Mesothelial cell of epicardium (in vitro differentiated cells): ENCODE measurements at places on chromosomes 5 and 9. TPM values are rescaled to one million over a fixed set of nuclear protein-coding genes. Genes with fewer than 3 reads are reported as not detected.

GRCh38 chr5:121053055-121053985, 589.2 kb downstream of the PRR16 start:
- DNase-seq, result no peak

DNA sequence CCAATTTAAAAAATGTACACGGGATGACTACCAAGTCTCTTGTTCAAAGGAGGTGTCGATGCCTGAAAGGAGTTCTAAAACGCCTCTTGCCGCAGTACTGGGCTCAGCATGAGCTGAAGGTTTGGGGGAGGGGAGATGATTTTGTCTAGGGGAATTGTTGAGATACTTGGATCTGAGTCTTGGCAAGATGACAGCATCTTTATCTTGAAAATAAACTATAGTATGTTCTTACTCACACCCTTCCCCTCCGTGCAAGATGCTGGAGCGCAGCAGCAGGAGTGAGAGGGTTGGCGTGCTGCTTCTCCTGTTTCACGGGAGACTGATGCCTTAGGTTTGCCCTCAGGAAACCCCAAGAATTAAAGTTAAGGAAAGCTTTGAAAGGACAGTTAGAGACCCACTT, 47.3 kb downstream of the FAM78A start:
- DNase-seq, result no peak

Gene LURAP1L
- 31.2 to 33.9 TPM (median 32.7 TPM) in 3 replicates for total RNA-seq

DNA sequence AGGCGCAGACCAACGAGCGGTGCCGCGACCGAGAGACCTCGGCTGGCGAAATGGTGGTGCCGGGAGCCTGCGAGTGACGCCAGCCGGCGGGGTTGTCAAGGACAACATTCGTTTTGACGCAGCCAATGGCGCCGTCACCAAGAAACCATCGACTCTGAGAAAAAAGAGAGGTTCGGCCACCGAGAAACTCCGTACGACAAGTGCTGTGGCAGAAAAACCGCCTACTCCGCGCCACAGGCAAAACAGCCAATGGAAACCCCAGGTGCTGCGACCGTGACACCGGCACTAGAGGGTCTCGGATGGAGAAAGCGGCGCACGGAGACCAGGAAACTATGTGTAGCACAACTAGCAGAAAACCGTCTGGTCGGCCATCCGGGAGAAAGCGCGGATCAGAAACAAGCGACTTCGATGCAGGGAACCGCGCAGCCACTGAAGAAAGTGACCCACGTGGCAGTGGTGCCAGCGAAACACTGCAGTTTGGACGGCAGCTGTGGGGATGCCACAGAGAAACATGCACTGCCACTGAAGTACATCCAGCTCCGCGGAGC, 88.8 kb downstream of the ANXA2R start:
- no peak for DNase-seq

GRCh38 chr5:26343801-26344325, 694.5 kb downstream of the CDH9 start:
- DNase-seq, result no peak

GRCh38 chr5:172113036-172113435, 75.0 kb downstream of the STK10 start:
- no peak for DNase-seq

DNA sequence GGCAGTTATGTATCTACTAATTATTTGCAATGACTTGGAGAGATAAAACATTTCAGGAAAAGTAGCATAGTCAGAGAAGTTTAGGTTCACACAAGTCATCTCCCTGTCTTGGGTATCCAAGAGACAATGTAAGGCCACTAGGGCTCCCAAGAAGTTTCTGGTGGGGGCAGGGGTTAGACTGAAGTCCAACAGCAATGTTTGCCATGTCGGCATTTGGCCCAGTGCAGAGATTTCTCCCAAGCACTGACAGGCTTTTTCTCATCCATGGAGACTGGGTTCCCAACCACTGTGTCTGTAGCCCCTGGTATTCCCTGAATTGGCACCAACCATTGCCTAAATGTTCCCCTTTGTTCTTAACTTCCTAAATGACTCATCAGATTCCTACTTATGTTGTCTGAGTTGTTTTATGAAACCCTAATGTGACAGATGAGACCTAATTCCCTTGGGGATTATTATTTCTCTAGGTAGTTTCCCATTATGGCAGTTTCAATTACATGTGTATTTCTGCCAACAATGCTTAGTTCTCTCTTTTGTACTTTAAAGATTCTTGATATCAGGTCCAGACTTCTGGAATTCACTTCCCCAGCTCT, 103.6 kb upstream of the EGFLAM start:
- no peak for DNase-seq

Gene DRD1
- 0.34 to 0.54 TPM (median 0.40 TPM) in 3 replicates for total RNA-seq

Gene ROR2
- 36.7 to 41.0 TPM (median 39.7 TPM) in 3 replicates for total RNA-seq

GRCh38 chr9:134629586-134630392, 11.8 kb upstream of the COL5A1 start:
- no peak for DNase-seq

DNA sequence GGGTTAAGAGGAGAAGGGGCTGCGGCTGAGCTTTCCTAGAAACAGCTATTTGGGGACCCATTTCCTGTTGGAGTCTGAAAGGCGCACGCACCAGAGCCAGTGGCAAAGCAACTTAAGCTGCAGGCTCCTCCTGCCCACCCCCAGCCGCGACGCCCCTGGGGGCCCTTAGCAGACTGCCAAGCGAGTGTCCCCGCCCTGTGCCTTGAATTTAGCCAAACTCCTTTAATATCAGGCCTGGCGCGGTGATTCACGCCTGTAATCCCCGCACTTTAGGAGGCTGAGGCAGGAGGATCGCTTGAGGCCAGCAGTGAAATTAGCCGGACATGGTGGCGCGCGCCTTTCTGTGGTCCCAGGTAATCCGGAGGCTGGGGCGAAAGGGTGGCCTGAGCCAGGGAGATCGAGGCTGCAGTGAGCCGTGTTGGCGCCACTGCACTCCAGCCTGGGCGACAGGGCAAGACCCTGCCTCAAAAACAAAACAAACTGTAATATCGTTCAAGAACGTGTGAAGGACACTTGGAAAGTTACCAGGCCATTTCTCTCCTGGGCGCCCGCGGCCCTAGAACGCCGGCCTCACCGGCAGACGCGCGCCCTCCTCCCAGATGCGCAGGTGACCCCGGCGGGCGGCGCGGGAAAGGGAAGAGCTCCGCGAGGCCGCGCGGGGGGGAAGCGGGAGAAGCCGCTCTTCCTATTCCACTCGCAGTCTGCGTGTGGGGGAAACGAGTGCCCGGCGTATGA, 1.0 kb upstream of the F2R start:
- DNase-seq, result no peak

DNA sequence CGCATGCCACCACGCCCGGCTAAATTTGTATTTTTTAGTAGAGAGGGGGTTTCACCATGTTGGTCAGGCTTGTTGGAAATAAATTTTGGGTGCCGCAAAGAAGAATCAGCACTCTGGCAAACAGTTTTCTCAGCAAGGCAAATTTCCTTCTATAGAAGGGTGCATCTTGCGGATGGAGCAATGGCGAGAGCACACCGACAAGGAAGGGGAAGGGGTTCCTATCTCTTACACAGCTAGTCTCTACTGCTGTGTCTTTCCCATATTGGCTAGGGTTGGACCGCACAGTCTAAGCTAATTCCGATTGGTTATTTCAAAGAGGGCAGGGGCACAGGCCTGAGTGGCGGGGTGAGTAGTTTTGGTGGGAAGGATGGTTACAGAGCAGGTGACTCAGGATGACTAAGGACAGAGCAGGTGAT, 707 bp downstream of the GTF3C5 start:
- no peak for DNase-seq

DNA sequence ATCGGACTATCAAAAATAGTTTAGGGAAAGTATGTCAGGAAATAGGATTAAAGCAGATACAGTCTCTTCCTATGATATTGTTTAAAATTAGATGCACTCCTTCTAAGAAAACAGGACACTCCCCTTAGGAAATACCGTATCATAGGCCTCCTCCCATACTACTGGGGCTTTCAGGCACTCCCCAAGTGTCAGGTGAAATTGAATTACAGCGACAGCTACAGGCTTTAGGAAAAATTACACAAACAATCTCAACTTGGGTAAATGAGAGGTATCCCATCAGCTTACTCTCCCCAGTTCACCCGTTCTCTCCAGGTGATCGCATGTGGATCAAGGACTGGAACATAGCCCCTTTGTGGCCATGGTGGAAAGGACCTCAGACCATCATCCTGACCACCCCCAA, 110.4 kb upstream of the EPB41L4A start:
- DNase-seq, result no peak

GRCh38 chr5:76612942-76613341, 10.3 kb downstream of the F2RL2 start:
- no peak for DNase-seq

Gene SLC6A3
- total RNA-seq, result 0.04 to 0.07 TPM in 2 of 3 replicates, not detected in the other

DNA sequence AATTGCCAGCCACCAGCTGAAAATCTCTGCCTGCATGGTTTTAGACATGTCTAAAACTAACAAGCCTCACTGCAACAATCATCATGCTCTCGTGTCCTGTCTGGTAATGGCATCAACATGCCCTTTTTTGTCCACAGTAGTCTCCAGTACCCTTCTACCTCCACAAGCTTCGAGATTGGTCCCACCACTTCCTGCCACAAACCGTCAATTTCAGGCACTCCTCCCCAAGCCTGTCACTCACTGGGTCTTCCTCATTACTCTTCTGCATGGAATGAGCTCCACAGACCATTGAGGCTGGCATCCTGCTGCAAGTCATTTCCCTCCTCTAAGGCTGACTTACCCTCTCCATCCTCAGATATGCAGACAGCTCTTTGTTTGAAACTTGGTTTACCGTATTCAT, 9.0 kb downstream of the LPAR1 start:
- no peak for DNase-seq

Gene ACTBL2
- total RNA-seq, result 0.07 TPM in 2 of 3 replicates, not detected in the other

Gene SLC4A9
- 1.8 to 2.5 TPM (median 2.2 TPM) in 3 replicates for total RNA-seq

Gene PCDHGA8
- 2.6 to 2.9 TPM (median 2.7 TPM) in 3 replicates for total RNA-seq

- no peak for DNase-seq
These were observed 9.9 kb upstream of the MEGF10 start for GRCh38 chr5:127280491-127281220.

Gene FLT4
- 1.8 to 2.6 TPM (median 2.4 TPM) in 3 replicates for total RNA-seq

DNA sequence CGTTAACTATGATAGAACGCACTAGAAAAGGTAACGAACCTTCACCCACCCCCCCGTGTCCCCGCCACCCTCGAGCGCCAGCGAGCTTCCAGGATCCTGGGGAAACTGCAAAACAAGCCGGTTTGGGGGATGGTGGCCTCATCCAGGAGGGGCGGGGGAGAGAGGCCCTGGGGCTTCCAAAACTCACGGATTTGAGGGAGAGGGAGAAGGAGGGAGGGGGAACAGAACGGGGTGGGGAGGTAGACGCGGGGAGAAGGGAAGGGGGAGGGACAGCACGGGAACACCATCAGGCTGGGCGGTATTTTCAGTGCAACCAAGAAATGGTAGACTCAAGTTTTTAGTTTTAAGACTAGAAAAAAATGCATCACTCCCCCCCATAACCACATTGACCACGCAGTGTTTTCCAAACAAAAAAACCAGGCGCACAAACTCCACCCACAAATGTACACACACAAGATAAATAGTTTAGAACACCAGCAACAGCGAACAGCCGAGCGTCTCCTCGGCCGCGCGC, 1.4 kb downstream of the NRARP start:
- DNase-seq, result no peak

GRCh38 chr9:89143266-89143665, 35.4 kb downstream of the SHC3 start:
- DNase-seq, result no peak

GRCh38 chr9:86027767-86028166, 71.6 kb downstream of the GOLM1 start:
- no peak for DNase-seq

Gene CDKN2B
- total RNA-seq, result 40.3 to 47.6 TPM (median 45.2 TPM) in 3 replicates

Gene S1PR3
- total RNA-seq, result 33.2 to 38.3 TPM (median 38.2 TPM) in 3 replicates
